Pulmonary artery endothelial cell (primary cell): ENCODE measurements at places on chromosomes 16 and 17. TPM values are rescaled to one million over a fixed set of nuclear protein-coding genes. Genes with fewer than 3 reads are reported as not detected.

DNA sequence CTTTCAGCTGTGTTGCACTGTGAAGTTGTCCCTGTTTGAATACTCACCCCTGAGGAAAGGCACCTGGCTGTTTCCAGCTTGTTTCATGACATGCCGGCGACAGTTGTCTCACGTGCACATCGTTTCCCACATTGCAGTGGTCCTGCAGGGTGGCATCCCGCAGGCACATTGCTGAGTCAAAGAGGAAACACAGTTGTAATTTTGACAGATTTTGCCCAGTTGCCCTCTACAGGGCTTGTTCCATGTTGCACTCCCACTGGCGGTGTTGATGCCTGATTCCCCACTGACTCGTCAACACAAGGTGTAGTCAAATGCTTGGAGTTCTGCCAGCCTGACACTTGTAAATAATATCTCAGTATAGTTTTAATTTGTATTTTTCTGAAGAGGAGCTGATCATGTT, 23.8 kb downstream of the EPN2 start:
- DNase-seq = no peak

DNA sequence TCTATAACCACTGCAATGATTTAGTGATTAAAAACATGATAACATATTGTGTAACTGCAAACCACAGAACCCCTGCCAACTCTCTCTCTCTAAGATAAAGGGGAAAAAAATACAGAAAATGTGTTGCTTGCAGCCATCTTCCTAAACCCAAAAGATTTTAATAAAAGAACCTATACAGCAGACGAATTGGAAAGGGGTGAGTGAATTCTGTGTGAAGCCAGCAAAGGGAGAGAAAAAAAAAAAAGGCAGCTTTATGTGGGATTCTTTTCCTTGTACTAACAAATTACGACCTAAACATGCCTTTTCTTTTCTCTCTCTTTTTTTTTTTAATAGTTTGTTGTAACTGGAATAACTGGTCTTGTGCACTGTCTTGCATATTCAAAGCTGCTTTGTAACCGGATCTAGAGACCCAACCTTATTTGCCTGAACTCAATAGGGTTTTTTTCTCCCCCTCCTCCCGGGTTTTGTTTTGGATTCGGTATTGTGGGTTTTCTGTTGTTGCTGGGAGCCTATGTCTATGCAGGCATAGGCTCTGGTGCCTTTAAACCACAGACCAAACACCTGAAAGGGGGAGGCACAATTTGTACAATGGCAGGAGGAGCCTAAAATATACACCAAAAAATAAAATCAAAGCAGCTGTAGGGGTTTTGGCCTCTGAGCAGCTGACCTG, 7.0 kb upstream of the ZFHX3 start:
- no peak for DNase-seq

DNA sequence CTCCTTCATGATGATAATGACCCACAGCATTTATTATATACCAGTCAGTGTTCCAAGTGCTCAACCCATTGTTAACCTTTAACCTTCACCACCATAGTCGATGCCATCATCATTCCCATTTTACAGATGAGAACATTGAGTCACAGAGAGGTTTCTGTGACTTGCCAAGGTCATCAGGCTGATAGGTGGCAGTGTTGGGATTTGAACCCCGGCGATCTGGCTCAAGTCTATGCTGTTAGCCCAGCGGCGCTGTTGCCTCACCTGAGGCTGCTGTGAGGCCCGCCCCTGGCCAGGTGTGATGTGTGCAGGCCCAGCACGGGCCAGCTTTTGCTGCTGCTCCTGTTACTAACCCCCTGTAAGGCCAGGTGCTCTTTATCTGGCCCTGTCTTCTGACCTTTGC, 101.2 kb downstream of the OR1D5 start:
- no peak for DNase-seq

GRCh38 chr17:20083156-20083859, 74.1 kb downstream of the SPECC1 start:
- DNase-seq = no peak

GRCh38 chr16:11681976-11682654, 13.9 kb downstream of the SNN start:
- no peak for DNase-seq

GRCh38 chr16:85206472-85207356, 94.4 kb upstream of the CIBAR2 start:
- DNase-seq = no peak

- DNase-seq = no peak
Observed at GRCh38 chr17:46726206-46726605, 92.3 kb downstream of the WNT3 start.

DNA sequence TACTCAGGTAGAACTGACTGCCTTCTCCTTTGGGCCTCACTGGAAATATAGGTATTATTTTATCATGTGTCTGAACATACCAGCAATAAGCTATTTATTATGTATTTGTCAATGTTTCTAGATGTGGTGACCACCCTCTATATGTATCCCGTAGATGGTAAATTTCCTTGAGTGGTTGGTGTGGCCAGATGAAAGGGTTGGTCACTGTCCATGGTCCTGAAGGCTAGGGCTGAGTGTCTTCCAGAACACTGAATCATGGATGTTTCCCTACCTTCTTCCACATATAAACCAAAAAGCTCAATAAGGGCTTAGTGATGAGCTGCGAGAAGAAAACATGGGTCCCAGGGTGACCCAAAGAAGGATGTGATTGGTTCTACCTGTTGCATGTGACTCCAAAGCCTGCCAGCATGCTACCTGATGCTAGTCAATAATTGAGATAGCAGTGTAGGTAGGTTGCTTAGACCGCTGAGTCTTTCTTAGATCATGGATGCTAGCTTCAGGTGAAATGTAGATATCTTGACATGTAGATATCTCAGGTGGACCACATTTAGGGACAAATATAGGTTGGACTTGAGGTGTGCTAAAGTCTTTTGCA, 150.3 kb downstream of the ASIC2 start:
- DNase-seq = no peak

- DNase-seq = no peak
Observed at GRCh38 chr16:3849751-3850543, 30.6 kb downstream of the CREBBP start.

DNA sequence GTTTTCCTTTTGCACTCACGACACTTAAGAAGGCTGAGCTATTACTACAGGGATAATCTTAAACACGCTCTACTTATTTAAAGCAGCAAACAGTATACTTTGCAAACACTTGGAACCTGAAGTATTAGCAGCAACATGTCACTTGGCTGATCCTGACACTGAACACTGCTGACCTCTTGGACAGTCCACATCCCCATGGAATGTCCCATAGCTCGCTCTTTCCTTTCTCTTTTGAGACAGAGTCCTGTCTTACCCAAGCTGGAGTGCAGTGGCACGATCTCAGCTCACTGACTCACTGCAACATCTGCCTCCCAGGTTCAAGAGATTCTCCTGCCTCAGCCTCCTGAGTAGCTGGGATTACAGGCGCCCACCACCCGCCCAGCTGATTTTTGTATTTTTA, 26.4 kb downstream of the SMYD4 start:
- no peak for DNase-seq

GRCh38 chr16:72536723-72537435, 364.9 kb upstream of the PMFBP1 start:
- no peak for DNase-seq

- no peak for DNase-seq
Observed at GRCh38 chr17:37818689-37819088, 73.8 kb upstream of the HNF1B start.

Gene HCRT
- not detected in 2 replicates for total RNA-seq

Gene FBRS
- total RNA-seq = 12.4 and 14.0 TPM in 2 replicates

Gene NTN1
- under 0.01 and 0.20 TPM in 2 replicates for total RNA-seq
